Activated CD4-positive, alpha-beta T cell treated with anti-CD3 and anti-CD28 coated beads, Interleukin-2, amount 50 U/mL, for 48 hours (primary cell): ENCODE measurements at places on chromosomes 12 and 14.
A peak's percentile ranks its signal among the peaks of the same experiment; 100 is the strongest.

DNA sequence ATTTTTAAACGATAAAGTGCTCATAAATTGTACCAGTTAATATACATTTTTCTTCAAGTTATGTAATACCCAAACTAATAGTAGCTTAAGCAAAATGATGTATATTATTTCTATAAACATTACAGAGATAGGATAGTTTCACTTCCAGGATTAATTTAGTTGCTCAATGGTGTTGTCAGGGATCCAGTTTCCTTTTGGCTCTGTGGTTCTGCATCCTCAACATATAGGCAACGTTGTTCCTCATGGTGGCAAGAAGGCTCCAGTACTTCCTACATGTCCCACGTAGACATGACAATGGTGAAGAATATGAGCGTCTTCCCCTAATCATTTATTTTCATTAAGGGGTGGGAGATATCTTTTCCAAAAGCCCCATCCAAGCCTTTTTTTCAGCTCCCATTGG, 60.7 kb upstream of the DCD start:
- no peak for DNase-seq

DNA sequence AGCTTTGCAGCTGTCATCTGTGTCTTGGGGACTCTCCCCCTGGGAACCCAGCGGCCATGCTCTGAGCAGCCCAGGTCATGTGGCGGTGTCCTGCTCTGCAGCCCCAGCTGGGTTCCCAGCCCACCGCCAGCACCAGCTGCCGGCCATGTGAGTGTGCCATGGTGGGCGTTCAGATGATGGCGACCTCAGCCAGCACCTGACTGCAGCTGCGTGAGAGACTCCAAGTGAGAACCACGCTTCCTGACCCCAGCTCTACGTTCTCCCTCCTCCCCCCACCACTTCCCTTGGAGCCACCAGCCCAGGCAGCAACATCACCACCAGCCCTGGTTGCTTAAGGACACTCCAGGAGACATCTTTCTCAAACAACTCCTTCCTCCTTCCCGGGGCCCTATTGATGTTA, 68.8 kb downstream of the SLC24A4 start:
- DNase-seq: no peak

GRCh38 chr12:117010693-117011451, 88.3 kb downstream of the TESC start:
- DNase-seq: no peak

DNA sequence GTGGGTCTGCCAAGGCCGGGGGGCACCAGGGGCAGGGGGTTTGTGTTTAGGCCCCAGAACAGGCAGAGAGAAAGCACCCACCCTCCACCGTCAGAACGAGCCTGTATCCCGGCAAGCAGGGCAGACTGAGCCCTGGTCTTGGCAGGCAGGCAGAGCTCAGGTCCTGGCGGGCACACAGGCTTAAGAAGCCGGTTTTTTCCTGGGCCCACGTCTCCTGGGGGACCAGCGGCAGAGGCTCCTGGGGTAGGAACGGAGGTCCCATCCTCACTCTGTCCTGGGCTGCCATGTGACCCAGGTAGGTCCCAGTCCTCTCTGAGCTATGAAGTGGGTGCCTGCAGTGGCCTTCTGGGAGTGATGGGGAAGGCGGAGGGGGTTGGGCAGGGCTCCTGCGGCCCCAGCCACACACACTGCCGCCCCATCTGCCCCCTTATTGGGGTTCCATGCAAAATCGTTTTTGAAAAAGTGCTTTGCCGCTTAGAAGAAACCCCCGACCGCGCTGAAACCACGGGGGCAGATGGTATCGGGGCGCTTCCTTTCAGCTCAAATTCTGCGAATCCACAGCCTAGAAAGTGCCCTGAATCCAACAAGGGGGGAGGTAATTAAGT, 24.2 kb downstream of the SH2B3 start:
- DNase-seq: peak; percentile 52

- no peak for DNase-seq
Measured at GRCh38 chr12:24360057-24360456, 410.6 kb upstream of the SOX5 start.

GRCh38 chr14:90604356-90604755, 207.5 kb downstream of the CALM1 start:
- no peak for DNase-seq

DNA sequence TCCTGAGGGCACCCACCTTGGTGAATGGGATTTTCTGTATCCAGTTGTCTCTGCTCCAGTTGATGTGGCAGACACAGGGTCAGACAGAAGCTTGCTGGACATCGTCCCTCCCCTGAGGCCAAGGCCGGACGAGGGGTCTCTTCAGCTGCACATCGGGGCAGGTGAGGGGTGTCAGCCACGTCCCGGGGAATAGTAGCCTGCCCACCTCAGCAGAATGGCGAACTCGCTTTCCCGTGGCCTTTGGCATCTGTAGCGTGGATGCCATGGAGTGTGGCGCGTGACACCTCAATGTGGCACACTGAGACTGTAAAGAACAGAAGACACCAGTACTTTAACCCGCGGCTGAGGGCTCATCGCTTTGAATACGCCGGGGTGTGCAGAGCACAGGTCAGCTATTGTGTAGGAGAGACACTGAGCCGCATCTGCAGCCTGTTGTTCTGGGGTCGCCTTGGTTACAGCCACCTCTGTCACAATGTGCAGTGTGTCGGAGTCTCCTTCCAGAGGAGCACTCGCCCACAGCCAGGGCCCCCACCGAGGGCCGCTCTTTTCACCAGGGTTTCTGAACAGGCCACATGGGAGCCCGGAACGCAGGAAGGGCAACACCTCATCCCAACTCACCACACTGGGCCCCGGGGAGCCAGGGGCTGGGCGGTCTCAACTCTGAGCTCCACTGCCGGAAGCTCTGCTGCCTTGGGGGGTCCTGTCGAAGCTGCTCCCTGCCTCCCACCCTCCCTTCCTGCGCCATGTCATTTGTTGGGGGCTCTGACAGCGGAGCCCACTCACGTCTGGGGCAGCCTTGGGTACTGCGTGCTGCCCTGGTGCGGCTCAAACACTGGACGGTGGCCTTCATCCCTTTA, 77.0 kb downstream of the ADGRD1 start:
- DNase-seq: no peak

DNA sequence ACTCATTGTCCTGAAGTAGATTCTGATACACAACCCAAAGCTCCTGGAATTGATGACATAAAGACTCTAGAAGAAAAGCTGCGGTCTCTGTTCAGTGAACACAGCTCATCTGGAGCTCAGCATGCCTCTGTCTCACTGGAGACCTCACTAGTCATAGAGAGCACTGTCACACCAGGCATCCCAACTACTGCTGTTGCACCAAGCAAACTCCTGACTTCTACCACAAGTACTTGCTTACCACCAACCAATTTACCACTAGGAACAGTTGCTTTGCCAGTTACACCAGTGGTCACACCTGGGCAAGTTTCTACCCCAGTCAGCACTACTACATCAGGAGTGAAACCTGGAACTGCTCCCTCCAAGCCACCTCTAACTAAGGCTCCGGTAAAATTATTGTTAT, 63.8 kb downstream of the RAD52 start:
- no peak for DNase-seq

DNA sequence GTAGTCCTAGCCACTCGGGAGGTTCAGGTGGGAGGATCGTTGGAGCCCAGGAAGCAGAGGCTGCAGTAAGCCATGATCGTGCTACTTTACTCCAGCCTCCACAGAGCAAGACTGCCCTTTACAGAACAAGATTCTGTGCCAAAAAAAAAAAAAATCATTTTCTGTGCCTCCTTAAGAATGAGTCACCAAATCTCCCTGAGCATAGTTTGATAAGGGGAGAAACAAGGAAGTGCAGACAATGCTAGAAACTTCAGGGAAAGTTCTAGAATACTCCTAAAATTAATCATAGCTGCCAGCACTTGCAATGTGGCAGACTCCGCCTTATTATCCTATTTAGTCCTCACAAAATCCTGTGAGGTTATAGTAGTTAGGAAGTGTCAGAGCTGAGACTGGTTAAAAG, 74.5 kb downstream of the KCNK10 start:
- DNase-seq: no peak

- DNase-seq: no peak
Measured at GRCh38 chr12:49885663-49886461, 17.8 kb downstream of the FAIM2 start.

GRCh38 chr12:26723379-26724308, 109.3 kb downstream of the ITPR2 start:
- no peak for DNase-seq

- DNase-seq: no peak
Measured at GRCh38 chr14:76653875-76654572, 107.2 kb upstream of the VASH1 start.

DNA sequence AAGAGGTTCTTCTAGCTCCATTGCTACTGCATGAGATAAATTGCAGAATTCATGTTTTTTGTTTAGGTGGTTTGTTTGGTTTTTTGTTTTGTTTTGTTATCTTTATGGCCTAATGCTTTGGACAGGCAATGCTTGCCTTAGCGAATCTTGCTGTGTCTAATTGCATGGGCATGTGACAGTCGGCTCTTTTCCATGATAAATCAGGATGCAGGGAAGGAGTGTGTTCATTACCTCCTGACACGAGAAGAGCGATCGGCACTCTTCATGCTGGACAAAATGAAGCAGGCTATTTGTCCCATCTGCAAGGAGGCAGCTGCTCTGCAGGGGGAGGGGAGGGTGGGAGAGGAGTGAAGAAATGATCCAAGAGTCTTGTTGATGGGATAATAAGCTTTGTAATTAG, 6.5 kb downstream of the CCDC60 start:
- no peak for DNase-seq

DNA sequence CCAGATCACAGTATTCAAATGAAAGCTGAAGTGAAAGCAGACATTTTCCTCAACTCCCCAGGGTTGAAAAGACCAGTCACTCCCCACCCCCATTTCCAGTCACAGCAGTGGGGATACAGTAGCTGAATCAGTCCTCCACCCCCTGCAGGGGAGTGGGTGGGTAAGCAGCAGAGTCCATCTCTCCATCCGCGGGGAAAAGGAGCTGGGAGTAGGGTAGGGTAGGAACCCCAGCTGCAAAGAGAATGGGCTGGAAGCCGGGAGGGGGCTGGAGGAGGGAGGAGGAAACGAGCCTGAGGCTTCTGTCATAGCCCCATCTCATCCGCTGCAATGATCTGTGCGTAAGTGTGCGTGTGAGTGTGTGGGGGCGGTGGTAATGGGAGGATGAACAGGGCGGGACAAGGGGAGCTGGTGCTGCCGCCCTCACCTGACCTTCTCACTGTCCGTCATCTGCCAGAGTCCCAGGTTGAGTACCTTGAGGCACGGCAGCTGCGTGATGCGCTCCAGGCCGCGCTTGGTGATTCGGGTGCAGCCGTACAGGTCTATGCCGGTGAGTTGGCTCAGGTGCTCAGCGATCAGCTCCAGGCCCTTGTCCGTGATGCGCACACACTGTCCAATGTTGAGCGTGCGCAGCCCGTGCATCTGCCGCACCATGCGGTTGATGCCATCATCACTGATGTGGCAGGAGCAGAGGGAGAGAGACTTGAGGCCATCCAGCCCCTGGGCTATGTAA, 1.8 kb downstream of the FBXL14 start:
- DNase-seq: peak; percentile 70

GRCh38 chr12:91722072-91722471, 423.6 kb downstream of the BTG1 start:
- peak; percentile 24 for DNase-seq

GRCh38 chr12:716506-716905, 35.9 kb upstream of the WNK1 start:
- peak; percentile 61 for DNase-seq

- no peak for DNase-seq
Measured at GRCh38 chr12:54393743-54394142, 9.2 kb upstream of the ZNF385A start.

DNA sequence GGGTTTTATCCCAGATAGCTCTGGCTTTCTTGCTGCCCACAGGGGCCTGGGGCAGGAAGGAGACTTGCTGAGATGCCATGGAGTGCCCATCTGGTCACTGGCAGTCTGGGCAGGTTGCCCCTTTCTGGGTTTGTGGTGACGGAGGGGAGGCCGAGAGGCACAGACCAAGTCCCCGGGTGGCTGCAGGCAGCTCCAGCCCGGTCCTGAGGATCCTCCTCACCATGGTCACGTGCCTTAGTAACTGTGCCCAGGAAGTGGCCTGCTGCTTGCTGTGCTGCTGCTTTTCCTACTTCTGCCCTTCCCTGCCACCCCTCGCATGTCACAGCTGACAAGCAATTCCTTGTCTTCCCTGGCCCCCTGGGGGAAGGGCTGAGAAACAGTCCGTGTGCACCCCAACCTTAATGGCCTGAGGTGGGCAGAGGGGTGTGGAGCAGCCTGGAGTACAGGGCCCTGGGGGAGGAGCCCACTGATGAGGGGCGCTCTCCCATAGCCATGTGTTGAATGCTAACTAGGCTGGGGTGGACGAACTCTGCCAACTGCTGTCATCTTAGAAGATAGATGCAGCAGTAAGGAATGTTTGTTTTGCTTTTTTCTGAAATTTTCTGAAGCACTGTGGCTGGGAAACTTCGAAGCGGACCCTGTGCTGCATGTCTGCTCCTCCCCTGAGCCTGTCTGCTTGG, 54.9 kb upstream of the SRSF5 start:
- DNase-seq: no peak

DNA sequence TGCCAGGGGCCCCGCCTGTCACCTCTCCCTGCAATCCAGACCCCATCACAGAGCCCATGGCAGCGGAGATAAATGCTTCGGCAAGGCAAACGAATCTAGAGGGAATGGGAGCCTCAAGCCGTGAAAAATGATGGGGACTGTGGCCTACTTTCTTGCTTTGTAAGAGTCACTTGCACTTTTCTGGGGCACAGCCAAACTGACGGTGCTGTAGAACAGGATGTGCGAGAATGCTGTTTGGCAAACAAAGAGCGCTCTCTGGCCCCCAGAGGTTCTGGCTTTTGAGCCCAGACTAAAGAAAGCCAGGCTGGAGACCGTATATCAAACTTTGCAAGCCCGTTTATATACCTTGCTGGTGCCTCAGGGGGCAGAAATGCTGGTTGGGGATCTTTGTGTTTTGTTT, 108.7 kb downstream of the CACNA1C start:
- DNase-seq: no peak
